Activated naive CD4-positive, alpha-beta T cell treated with anti-CD3 and anti-CD28 coated beads, Interleukin-2, amount 10 ng/mL, durations not matched to agents 7 days and 5 days (primary cell): ENCODE measurements at places on chromosomes 5 and 9.

- no peak for DNase-seq
These were observed 21.5 kb upstream of the ASS1 start for GRCh38 chr9:130423272-130423671.

DNA sequence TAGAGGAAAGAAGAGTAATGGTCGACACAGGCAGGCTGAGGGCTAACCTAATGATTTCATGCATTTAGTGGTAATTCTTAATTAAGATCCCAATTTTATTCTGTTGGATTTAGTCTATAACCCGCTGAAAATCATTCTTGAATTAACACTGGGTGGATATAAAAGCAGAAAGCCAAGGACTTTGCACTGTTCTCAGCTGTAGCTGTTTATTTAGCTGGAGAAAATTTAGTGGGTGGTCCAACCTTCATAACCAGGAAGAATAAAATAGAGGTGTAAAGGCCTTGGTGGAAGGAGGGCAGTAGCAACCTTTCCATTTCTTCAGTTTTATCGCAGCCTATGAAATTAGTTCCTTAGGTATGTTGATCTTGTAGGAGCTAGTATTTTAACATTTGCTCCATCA is 92.3 kb downstream of the GHR start:
- DNase-seq: no peak

DNA sequence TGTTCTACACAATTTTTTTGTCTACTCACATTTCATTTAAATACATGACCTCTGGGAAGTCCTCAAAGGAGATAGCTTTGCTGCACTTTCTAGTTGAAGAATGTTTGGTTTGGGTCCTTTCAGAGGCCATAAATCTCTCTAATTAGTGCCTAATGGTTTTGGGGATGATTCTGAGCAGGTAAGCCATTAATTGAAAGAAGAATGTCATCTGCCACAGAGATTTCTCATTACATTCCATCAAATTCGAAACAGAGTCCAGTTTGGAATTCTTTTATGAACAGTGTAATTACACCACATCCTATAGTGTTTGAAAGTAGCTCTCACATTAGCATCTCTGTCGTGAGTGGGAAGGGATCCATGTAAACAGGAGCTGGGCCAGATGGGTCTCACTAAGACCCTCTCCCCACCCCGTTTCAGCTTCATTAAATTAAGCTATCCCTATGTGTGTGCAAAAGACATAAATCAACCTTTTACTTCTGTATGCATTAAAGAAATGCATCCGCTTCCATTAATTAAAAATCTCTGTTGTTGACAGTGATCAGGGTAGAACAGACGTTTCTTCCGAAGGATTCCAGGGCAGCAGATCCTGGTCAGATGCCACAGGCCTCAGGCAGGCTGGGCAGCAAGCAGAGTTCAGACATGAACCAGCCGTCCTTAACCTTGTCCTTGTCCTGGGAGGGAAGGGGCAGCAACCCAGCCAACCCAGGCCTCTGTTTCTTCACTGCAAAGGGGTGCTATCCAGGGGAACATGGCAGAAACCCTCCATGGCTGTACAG is 99.8 kb upstream of the MAP1B start:
- no peak for DNase-seq

- DNase-seq: no peak
These were observed 151.0 kb upstream of the RFX3 start for GRCh38 chr9:3676766-3677165.

DNA sequence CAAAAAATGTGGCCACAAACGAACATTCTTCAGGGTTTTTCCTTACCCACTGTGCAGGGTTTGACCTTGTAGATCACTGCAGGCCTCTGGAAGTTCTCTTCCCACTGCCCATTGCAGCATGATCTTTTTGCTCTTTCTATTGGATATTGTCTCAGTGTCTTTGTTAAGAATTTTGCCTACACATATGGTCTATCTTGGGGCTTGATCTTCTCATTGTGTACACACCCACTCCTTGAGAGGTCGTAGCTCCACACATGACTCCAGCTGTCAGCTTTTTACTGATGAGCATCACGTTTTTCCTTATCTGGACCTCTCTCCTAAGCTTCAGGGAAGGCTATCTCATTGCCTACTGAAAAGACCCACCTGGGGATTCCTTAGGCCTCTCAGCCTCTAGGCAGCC is 3.0 kb upstream of the GLRX start:
- no peak for DNase-seq

DNA sequence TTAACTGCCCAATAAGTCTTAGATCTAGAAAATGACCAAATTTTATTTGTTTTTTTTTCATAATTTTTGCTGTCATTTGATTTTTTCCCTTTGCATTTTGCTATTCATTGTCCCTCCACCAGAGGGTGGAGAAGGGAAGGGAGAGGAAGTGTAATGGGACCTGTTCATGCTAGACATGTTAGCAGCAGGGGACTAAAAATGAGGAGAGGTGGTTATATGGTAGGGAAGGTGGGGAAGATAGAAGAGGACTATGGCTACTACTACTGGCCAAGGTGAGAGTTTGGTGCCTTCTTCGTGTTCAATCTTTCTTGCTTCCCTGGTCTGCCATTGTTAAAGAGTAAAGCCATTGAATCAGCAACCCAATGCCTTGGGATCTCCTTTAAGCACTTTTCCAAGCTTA is 6.4 kb downstream of the GRIA1 start:
- no peak for DNase-seq

- no peak for DNase-seq
These were observed 10.8 kb upstream of the RLN2 start for GRCh38 chr9:5315187-5315923.
